Activated T-cell treated with anti-CD3 and anti-CD28 coated beads for 48 hours (primary cell): ENCODE measurements at places on chromosomes 5 and 9.

- no peak for DNase-seq
Observed at GRCh38 chr9:95736891-95737522, 138.5 kb upstream of the ERCC6L2 start.

- DNase-seq = no peak
Observed at GRCh38 chr5:144427866-144428265, 257.2 kb downstream of the KCTD16 start.

- no peak for DNase-seq
Observed at GRCh38 chr9:127931092-127931881, 710 bp upstream of the PIP5KL1 start.

DNA sequence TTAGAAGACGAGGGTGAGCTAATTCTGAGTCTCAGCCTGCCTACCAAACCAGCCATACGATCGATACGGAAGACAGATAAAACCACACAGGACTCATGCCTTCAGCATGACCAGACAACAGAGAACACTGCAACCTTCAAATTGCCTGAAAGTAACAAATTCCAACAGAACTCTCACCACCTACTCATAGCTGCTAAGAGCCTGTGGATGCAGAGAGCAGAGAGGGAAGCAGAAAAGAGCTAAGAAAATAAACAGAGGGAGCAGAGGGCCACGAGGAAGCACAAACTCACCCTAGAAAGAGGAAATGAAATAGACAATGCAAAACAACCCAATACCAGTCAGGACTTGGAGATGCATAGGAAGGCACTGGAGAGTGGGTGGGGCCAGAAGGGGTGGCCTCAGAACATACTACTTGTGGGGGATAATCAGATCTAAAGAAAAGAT lies 86.7 kb upstream of the TAS2R1 start:
- DNase-seq = no peak

DNA sequence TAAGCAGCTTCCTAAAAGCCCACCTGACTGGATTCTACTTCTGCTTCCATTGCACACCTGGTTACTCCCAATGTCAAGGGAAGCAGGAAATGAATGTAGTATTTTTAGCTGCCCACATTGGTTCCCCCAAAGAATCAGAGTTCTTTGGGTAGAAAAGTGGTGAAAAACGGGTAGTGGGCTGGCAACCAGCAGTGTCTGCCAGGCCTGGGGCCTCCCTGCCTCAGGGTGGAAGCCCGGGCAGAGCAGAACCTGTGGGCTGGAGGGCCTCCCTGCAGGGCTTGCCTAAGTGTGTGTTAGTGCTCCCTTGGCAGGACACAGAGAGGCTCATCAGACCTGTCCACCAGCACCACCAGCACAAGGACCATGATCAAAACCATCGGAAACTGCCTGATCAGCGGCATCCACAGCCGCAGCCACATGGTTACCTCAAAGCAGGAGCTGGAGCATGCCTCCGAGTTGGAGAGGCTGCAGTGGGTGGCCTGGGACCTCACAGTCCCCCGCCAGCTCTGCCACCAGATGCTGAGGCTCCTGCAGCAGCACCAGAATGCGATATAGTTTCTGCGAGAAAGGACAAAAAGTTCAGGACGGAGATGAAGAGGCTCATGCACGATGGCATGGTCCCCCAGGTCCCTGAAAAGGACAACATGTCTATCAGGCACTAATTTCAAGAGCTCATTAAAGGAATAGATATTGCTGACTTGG lies 72.2 kb downstream of the PTPDC1 start:
- DNase-seq = no peak

- no peak for DNase-seq
Observed at GRCh38 chr9:106414042-106414441, 448.9 kb upstream of the ZNF462 start.

- DNase-seq = no peak
Observed at GRCh38 chr5:147822686-147823491, 8.6 kb downstream of the SPINK1 start.

- no peak for DNase-seq
Observed at GRCh38 chr5:176531902-176532493, 5.2 kb downstream of the RNF44 start.

DNA sequence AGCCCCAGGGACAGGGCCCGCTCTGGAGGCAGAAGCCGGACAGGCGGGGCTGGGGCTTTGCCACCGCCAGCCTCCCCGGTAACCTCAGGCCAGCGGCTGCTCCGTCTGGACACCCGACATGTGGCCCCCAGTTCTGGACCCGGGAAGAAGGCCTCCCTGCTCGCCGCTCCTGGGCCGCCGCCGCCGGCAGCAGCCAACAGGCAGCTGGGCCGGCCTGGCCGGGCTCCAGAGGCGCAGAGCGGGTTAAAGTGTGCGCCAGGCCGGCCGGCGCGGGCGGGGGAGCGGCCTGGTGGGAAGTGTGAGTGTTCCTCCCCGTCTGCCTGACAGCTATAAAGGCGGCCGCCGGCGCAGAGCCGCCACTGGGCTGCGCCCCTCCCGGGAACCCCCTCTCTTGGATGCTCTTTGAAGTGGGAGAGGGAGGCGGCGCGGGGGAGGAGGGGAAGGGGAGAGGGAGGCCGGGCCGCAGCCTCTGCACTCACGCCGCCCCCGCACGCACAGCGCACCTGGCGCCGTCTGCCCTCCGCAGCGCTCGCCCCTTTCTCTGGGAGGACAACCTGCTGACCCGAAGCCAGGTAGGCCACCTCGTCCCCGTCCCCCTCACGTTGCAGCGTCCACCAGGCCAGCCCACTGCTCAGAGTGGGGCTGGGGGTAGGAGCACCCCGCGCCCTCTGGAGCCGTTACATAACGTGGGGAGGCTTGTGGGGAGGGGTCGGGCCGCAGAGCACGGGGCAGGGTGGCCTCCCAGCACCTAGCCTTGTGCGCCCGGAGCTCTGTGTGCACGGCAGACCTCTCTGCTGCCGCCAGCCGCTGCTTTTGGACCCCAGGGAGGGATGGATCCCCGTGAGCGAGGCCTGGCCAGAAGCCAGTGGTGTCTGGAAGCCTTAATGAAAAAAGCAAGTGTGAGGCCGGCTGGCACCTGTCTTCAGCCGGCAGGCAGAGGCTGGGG lies at the start of gene ADAMTSL2:
Gene ADAMTSL2 (plus strand): TSS at position 359 of the 946 bp plus-strand sequence. CDS start 2,009 bp downstream, outside the sequence.
- DNase-seq = peak; percentile 36

- DNase-seq = no peak
Observed at GRCh38 chr5:147391781-147392180, 118.1 kb downstream of the DPYSL3 start.

- DNase-seq = no peak
Observed at GRCh38 chr9:13807118-13807517, 506.8 kb downstream of the NFIB start.
